GM18507 (cell line): ENCODE measurements at places on chromosomes 11 and 22.

GRCh38 chr22:29765905-29766631 is 739 bp downstream of the ZMAT5 start:
- DNase-seq: no peak

DNA sequence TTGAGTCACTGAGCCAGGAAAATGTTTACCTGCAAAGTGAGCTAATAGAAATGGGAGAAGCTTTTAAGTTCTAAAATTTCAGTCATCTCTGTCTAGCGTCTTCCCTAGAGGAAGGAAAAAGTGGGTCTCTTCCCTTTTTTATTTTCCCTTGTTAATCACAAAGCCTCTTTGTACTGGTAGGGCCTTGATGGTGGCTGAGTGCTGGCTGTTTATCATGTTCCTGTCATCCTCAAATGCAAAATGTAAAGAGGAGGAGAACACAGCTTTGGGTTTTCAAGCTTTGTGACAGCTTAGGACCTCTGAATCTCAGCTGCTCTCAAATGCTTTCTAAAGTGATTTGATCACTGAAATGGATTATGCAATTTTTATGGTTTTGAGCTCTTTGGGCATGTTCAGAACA is 222.0 kb downstream of the TMEM135 start:
- DNase-seq: no peak

DNA sequence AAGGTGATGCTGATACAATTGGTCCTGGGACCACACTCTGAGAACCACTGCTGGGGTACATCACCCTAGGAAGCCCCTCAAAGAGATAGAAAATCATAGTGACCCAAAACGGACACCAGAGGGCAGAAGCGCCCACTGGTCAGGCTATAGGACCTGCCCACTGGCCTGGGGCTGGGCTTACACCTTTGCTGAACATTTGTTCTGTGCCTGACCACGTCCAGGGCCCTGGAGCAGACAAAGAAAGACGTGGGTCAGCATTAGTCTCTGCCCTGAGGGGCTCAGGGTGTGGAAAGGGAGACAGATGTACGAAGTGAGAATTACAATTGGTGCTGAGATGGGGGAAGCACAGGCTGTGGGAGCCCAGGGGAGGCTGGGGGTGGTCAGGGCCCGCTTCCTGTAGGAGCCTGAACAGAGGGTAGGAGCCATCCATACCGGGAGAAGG is 14.4 kb upstream of the SERPINH1 start:
- no peak for DNase-seq

DNA sequence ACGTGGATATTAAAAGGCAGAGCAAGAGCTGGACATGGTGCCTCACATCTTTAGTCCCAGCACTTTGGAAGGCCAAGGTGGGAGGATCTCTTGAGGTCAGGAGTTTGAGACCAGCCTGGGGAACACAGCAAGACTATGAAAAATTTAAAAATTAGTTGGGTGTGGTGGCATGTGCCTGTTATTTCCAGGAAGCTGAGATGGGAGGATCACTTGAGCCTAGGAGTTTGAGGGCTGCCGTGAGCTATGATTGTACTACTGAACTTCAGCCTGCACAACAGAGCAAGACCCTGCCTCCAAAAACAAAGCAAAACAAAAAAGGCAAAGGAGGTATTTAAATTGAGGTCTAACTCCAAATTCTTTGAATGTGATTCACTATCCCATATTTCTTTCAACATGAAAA is 23.5 kb downstream of the RDX start:
- DNase-seq: no peak

GRCh38 chr11:76857781-76858410 is 2.8 kb upstream of the ACER3 start:
- no peak for DNase-seq

DNA sequence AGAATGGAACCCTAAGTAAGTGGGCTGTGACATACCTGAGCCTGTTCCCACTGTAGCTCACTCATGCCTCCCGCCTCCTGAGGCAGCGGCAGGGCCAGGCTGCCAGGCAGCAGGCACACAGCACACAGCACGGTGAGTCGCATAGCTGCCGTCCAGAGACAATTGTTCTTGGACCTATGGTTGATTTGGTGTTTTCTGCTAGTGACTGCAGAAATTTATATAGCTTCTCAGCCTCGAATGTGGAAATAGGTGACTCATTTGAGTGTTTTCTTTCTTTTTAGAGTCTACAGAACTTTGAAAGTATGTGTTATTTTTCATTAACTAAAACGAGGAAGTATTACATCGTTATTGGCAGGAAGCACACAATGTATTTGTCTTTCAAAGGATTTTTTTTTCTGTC is at the start of gene MMP7:
MMP7 (minus strand) TSS at position 190 of the 400 bp plus-strand sequence; CDS start at position 143, 47 bp downstream.
- no peak for DNase-seq

DNA sequence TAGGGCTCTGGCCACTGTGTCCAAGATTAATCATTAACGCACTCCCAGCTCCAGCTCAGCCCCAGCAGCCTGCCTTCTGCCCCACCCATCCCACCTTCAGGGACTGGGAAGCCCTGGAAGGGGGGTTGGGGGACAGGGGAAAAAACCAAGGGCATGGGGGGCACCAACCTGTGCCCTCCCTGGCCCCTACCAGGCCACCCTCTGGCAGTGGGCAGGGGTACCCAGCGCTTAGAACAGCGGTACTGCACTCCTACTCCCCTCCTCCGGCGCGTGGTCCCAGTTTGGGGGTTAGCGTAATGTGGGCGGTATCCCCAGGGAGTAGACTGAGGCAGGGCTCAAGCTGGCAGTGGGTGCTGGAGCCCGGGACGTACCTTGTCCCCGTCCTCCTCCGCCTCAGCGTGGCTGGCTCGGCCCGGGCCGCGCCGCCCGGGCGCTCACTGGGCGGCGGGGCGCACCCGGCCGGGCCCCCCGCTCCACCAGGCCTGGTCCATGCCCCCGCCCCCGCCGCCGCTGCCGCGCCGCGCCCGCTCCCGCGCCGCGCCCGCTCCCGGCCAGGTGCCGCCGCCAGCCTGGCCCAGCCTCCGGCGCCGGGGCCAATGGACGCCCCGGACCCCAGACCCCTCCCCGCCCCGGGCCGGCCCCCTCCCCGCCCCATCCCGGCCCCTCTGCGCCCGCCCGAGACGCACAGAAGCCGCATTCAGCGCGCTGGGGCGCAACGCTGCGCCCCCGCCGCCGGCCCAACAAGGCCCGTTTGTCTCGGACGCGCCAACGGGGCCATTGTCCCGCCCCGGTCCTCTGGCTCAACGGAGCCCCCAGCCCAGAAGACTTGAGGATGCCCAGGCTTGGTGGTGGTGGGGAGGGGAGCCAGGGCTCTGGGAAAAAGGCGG is at the start of gene GAL3ST1:
GAL3ST1 (minus strand) TSS at position 571 of the 887 bp plus-strand sequence. CDS start 17,273 bp downstream, outside the sequence.
- no peak for DNase-seq

DNA sequence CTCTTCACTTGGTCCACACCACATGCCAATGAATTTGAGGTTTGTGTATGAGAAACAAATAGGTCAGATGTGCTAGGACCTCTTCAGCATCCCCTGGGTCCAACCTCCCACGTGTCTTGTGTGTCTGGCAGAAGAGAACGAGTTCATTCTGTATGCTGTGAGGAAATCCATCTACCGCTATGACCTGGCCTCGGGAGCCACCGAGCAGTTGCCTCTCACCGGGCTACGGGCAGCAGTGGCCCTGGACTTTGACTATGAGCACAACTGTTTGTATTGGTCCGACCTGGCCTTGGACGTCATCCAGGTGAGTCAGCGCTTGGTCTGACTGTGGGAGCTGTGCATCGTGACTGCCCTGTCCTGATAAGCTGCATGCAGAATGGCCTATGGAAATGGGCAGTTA is 101.0 kb upstream of the SORL1-AS1 start:
- DNase-seq: no peak

- no peak for DNase-seq
Measured at GRCh38 chr22:21641417-21641788, 699 bp upstream of the SDF2L1 start.

- no peak for DNase-seq
Measured at GRCh38 chr11:65420979-65421793, 1.4 kb upstream of the NEAT1 start.

GRCh38 chr11:77449060-77449521 is 24.8 kb downstream of the PAK1 start:
- DNase-seq: no peak
